LoVo (cell line): ENCODE measurements at places on chromosomes 1 and 21.
A peak's percentile ranks its signal among the peaks of the same experiment; 100 is the strongest.

- DNase-seq: no peak
Observed at GRCh38 chr1:168792592-168793125, 63.7 kb upstream of the DPT start.

DNA sequence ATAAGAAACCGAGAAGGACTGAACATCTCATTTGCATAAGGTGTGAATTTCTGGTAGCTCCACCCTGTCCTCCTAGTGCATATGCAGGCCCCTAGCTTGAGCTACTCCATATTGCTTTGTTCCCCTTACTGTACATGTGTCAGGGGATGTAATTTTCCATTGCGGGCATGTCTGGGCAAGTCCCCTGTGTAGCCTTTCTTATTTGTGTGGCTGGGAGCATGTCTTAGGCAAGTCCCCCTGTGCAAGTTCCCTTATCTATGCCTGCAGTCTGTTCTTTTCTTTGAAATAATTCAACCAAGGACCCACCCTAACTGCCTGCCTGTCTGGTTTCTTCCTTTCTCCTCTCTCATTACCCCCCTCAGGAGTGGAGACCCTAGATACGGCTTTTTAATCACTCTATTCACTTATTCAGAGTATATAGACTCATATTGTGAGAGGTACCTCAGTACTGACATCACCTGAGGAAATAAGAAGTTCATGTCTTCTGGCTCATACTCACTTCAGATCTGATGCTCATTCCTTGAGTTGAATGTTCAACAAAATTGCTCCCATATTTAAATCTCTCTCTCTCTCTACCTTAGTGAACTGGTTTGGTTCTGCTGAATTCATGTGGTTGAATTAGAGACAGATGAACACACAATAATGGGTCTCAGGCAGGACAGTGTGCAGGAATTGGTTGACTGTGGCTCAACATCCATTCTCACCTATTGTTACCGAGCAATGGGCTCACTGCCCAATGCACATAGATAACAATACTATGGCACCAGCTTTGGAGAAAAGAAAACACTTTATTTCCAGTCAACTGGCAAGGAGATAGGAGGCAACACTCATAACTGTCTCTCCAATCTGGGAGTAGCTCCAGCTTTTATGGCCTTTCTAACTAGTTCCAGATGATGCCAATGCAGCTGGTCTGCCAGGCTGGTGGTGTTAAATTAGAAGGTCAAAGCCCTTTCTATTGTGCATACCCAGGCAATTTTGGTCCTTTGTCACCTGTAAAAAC is 27.9 kb upstream of the NPL start:
- DNase-seq: no peak

GRCh38 chr1:87678266-87678665 is 349.6 kb downstream of the LMO4 start:
- DNase-seq: no peak

DNA sequence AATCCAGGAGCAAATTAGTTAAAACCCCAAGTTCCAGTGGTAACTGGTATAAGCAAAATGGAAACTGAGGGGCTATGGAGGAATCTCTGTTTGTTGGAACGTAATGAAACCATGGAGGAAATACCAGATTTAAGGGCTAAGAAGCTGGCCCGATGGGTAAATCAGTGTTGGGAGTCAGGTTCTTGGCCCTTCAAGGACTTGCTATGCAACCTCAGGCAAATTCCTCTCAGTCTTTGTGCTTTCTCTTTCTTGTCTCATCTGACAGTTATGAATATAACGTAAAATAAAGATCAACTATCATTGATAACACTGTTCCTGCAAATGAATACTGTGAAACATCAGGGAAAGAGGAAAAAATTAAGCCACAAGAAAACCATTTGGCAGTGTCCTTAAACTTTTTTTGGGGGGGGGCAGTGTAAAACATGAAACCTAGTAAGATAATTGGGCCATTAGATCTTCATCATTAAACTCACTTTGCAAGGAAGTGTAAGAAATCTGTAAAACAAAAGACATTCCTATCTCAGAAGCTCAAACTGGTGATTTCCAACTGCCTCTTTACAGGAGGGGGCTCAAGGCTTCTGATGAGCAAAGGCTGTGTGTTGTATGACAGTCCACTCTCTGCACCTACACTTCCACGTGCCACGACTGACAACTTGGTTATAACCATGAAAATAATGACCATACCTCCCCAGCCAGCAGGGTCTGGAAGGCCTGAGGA is 47.6 kb downstream of the LHX4 start:
- no peak for DNase-seq

DNA sequence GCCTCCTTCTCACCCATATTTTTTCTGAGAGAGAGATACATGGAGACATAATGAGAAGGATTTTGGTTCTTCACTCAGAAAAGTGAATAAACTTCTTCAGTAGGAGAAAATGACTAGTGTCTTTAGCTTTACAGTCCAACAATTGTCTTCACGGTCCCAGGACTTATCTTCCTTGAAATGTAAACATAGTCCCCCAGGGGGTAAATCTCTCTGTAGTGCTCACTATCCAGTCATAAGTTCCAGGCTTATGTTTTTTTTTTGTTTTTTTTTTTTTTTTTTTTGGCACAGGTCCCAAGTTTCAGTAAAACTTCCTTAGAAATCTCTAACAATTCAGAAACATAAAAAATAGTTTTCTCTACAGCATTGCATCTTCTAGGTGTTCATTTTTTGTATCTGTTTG is 890.2 kb upstream of the B3GALT2 start:
- peak; percentile 19 for DNase-seq
